DMS53 (cell line): ENCODE measurements at places on chromosomes 12 and 14.

DNA sequence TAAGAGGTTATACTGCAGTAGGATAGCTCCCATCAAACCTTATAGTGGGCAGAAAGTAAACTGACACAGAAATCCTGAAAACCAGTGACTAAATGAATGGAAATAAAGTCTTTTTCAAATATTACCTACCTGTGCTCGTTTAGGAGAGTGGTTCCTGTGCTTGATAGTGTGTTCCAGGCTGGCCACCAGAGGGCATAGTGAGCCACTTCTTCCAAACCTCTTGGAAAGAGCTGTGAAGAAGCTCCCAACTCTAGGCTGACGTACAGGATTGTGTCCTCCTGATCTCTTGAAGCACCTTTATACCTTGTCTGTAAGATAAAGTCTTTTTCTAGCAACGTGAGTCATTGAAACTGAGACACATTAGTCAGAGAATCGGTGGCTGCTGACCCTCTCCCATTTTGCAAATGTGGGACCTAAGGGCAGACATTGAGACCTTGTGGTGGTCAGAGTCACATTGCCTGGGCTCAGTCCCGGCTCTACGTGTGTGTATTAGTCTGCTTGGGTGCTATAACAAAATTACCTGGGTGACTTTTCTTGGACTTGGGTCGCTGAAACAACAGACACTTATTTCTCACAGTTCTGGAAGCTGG is 17.6 kb downstream of the TDP1 start:
- DNase-seq = peak; percentile 77

- DNase-seq = no peak
Observed at GRCh38 chr12:121145221-121145620, 12.5 kb downstream of the P2RX7 start.

DNA sequence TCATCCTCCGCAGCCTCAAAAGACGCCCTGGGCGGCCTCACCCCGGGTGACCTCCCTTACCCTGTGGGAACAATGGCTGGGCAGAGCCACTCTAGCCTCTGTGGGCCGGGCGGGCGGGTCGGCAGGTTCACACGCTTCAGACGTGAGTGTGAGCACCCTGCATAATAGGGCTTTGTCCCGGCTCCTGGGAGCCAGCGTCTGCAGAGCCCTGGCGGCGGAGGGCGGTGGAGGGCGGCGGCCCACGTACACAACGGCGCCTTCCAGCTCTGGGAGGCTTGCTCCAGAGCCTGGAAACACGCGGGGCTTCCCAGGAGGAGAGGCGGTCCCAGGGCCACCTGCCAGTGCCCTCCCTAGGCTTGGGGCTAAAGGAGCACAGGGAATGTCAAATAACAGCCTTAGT is 205.6 kb downstream of the BCL11B start:
- no peak for DNase-seq

- DNase-seq = no peak
Observed at GRCh38 chr12:42135259-42135814, 9.3 kb downstream of the GXYLT1 start.

DNA sequence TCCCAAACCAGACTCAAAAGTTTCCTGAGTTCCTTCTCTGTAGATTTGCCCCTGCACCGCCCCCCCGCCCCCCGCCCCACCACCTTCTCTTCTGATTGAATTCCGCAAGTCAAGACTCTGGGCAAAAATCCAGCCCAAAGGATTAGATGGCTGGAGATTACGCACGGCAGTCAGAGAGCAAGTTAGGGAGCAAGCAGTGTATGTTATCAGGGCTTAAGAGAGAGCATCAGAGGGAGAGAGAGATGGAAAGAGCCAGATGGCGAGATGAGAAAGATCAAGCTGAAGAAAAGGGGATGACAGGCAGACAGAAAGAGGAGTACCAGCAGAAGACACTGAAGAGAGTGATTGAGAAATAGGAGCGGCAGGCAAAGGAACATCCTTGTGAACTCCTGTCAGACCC is 13.9 kb upstream of the ANKRD33 start:
- DNase-seq = no peak

GRCh38 chr12:110590806-110591326 is 7.7 kb upstream of the PPTC7 start:
- DNase-seq = peak; percentile 25

- DNase-seq = no peak
Observed at GRCh38 chr14:69268763-69269162, 8.8 kb downstream of the GALNT16 start.

DNA sequence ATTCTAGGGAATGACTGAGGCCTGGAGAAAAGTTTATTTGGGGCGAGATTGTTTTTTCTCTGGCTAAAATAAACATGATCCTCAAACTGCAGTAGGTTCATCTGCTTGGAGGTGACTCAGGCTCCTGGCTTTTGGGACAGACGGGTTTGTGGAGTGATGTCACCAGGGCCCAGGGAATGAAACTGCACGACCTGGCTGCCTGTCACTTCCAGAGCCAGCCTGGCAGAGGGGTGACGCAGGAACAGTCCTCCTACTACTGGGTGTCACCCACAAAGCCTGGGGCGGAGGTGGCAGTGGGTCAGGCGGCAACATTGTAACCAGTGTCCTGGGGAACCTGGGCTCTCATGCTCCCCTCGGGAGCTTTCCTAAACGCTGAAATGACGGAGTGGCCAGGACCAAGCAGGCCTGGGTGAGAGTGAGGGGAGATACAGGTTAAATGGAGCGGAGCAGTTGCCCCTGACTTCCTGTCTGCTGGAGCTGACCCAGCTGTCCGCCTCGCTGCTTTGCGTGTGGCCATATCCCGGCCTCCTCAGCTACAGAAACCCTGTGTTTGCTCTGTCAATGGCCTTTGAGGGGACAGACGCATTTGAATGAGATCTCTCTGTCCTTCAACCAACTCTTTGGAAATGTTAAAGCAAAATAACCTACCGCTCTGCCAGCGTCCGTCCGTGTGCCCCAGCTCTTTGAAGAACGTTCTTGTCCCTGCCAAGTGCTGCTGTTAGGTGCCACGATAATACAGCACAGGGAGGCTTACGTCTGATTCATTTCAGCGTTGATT is 6.5 kb downstream of the HIP1R start:
- peak; percentile 57 for DNase-seq

DNA sequence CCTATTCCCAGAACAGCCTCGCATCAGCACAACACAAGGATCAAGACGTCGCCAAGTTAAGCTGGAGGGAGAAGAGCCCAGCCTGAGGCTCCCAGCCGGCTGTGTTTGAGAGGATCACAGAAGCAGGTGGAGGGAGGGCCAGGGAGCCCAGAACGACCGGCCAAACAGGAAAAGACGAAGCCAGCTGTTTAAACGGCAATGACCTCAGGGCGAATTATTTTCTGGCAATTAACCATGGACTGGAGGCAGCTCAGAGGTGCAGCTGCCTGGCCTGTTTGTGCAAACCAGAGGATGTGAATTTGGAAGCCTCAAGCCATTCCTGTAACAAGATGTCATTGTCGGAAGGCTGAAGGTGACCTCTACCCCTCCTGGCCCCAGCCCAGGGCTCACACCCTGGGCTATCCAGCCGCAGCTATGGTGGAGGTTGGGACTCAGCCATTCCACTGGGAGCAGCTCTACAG is 175.8 kb upstream of the PRMT8 start:
- peak; percentile 100 for DNase-seq

GRCh38 chr14:37443461-37443860 is 151.6 kb downstream of the FOXA1 start:
- DNase-seq = no peak

GRCh38 chr12:25280082-25280481 is 29.4 kb upstream of the KRAS start:
- DNase-seq = no peak

DNA sequence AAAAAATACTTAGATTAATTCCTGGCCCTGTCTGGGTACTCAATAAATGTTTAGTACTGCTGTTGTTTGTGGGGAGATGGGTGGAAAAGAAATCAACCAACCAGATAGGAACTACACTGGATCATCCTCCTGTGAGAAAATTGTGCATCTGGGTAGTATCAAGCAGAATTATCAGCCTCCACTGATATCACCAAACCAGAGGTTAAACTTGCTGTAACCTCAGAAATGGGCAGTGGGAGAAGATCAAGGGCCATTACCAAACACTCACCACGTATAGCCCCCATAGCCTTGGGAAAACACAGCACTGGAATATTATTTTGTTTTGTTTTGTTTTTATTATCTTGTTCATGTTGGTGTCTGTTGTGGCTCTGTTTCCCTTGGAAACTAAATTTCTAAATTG is 19.7 kb downstream of the VEZT start:
- no peak for DNase-seq

GRCh38 chr12:52169886-52170285 is 21.9 kb downstream of the KRT80 start:
- DNase-seq = no peak

DNA sequence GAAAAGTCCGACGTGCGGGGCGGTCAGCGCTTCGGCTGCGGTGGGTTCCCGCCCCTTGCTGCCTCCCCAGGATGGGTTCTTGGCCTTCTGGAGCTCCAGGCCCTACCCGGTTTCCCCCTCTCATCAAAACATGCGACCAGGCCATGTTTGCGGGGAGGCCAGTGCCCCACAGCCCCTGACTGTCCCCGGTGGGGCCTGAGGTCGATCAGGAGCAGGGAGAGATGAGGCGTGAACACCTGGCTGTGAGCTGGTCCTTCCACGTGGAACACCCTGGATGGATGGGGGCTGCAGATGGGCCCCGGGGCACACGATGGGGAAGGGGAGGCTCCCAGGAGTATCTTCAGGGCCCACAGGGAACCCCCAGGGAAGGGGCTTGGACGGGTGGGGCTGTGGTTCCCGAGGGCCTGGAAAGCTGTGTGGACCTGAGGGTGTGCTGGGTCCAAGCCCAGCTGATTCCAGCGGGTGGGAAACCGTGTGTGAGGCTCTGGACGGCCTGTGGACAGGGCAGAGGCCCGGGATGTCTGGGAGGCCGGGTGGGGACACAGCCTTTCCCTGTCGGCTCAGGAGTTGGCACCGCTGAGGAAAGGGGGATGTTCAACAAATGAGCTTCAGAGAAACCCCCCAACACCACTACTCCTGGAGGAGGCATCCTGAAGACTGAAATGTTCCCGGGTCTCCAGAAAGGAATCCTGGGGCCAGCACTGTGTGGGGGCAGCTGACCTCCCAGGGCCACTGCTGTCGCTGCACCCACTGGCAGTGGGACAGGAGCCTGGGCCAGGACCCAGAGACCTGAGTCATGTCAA is 187.0 kb upstream of the C14orf180 start:
- no peak for DNase-seq

DNA sequence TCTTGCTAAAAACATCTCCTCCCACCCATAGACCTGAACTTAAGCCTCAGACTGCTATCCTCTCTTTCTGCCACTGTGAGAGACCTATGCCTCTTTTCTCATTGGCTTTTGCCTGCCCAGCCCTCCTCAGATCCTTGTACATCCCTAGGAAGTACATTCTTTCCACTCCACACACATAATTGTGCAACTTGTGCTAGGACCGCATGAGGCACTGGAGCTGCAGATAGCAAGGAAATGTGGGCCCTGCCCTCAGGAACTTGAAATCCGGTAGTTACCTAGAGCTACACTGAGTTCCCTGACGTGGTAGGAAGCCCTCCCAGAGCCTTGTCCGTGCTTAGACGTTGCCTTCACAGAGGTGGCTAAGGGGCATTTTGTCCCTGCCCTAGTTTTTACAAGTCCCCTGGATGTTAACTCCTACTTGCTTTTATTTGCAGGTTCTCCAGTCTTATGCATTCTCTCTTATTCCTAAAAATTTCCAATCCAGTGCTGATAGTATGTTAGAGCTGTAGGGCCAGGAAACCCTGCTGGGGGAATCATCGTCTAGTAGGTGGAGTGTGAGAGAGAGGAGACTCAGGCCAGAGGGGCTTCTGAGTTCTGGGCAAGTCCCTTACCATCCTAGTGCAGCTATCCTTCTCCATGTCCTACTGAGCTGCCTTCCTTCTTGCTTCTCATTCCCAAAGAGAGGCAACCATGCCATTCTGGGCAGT is 41.3 kb downstream of the NTF3 start:
- DNase-seq = no peak

DNA sequence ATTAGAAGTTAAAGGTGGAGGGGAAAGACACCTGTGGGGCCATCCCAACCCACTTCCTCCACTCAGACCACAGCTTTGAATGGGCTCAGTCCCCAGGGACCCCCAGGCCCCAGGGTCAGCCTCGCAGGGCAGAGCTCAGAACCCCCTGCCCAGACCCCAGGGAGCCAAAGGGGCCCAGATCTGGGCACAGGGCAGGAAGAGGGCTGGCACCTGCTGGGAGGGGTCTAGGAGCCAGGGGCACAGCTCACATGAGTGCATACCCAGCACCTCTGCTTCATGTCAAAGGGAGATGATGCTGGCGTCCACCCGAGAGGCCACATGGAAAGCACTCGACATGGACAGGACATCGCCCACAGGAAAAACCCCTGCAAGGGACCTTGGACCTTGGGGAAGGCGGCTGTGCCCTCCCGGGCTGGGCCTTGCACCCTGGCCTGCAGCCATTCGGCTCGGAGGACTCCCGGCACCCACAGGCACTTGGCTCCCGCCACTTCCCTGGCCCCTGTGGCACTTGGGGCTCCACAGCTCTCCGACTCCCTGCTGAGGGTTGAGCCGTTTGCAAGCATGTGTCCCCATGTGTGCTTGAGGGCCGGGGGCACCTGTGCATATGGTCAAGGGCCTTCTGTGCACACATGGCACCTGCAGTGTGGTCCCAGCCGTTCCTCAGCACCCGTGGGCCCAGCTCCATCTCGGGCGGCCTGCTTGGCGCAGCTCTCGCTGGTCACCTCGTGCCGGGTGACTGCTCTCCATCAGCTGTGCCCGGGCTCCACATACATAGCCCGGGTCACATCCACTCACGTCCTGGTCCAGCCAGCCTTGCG is 7.8 kb upstream of the AMN start:
- no peak for DNase-seq

- no peak for DNase-seq
Observed at GRCh38 chr12:113935459-113935858, 30.7 kb downstream of the RBM19 start.

DNA sequence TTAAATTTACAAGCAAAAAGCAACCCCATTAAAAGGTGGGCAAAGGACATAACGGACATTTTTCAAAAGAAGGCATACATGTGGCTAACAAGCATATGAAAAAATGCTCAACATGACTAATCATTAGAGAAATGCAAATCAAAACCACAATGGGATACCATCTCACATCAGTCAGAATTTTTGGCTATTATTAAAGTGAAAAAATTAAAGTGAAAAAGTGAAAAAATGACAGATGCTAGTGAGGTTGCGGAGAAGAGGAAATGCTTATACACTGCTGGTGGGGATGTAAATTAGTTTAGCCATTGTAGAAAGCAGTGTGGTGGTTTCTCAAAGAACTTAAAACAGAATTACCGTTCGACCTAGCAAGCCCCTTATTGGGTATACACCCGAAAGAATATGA is 7.9 kb downstream of the OTOGL start:
- no peak for DNase-seq

DNA sequence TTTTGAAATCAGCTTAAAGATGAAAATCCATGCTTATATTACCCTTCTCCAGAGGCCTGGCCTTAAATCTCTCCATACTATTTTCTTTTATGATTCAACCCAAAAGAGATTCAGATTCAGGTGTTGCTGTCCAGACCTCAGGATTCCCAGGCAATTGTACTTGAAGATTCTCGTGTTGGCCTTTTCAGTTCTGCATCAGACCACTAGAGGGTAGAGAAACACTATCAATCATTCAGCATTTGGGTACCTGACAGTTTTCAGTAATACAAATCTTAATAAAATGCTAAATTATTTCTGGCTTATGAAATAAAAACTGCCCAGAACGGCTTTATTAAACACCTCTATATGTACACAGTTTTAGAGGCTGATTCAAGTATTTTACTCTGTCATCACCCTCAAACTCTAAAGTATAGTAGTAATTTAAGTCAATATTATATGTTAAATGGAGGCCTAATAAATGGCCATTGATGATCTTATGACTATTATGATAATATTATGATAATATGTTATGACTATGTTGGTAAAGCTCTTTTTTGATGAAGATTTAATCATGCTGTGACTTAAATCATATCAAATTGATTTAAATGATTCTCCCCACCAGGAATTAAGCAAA is 301.1 kb downstream of the DUSP6 start:
- DNase-seq = peak; percentile 83

- no peak for DNase-seq
Observed at GRCh38 chr14:33511851-33512640, 438.8 kb downstream of the EGLN3 start.
